ENCODE measurements at places on chromosomes 7 and 10.
A peak's percentile ranks its signal among the peaks of the same experiment; 100 is the strongest.

DNA sequence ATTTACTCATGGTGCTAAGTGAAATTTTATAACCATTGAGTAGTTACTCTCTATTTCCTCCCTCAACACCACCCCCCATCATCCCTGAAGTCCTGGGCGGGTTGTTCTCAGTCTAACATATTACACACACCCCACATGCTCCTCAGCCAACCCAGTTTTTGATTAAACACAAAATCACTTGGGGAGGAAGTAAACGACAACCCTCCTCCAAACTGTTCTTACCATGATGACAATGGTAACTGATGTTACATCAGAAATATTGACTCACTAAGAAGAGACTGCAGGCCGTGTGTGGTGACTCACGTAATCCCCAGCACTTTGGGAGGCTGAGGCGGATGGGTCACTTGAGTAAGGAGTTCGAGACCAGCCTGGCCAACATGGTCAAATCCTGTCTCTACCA lies 44.2 kb downstream of the RAB11FIP2 start:
- DNase-seq = no peak

- DNase-seq = no peak
These were observed 233.9 kb downstream of the WDR37 start for GRCh38 chr10:1290071-1290471.

DNA sequence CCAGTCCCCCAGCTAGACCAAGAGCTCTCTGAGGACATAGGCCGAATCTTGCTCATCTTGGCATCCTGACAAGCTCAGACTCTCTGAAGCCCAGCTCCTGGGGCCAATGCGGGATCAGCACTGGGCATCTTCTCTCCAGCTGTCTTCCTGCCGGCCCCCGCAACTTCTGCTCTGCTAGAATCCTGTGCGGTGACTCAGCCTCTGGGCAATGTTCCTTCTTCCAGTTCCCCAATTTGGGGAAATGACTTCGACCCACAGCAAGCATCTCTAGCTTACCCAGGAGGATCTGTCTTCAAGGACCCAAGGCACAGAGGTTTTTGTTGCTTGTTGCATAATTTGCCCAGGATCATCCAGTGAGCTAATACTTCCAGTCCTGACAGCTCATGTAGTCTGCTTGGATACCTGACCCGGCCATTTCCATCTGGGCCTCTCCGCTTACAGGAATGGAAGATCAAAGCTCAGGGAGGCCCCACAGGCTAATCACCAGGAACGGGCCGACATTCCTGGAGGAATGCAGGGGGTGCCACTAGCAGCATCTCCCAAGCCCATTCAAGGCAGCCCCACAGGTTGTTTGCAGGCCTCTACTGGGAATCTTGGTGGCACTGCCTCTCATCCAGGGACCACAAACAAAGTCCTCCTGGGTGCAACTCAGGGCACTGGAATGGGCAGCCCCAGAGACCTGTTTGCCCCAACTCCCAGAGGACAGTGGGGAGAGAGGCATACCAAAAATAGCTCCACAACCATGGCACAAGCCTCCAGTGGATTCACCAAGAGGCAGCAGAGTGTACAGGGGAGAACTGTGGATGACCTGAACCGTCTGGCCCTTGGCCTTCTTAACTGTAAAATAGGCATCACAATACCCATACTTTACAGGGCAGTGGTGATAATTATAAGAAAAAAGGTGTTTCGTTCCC lies 151.9 kb downstream of the NEURL1 start:
- no peak for DNase-seq

- DNase-seq = no peak
These were observed 24.0 kb upstream of the GPNMB start for GRCh38 chr7:23222439-23223030.

- DNase-seq = no peak
These were observed 235.2 kb downstream of the WDR37 start for GRCh38 chr10:1291178-1292090.

DNA sequence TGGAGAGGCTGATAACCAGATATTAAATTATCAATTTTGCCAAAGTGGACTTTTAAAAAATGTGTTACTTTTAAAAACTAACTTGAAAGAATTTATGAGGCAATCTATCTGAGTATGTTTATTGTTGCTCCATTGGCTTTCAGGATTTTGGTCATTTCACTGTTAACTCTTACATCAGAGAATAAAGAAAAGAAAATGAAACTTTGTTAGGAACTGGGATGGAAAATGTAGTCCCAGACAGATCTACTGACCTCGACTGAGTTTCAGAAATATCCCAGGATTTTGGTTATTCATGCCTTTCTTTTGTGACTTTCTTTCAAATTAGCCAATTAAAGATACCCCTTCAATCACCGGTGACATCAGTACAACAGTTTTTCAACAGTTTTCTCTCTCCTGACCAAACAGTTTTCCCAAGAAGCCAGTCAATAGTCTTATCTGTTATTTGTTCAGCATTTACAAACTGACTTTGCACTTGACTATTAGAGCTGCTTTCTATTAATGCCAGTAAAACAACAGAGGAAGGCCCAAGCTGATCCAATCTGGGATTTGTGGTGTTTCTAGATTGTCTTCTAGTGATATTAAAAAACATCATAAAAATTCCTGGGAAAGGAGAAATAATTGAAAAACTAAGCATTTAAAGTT lies 35.8 kb downstream of the NRBF2 start:
- DNase-seq = peak; percentile 3

GRCh38 chr10:132752378-132752777 lies 33.6 kb downstream of the NKX6-2 start:
- no peak for DNase-seq

- DNase-seq = no peak
These were observed 114.4 kb downstream of the COL13A1 start for GRCh38 chr10:69916118-69916517.

DNA sequence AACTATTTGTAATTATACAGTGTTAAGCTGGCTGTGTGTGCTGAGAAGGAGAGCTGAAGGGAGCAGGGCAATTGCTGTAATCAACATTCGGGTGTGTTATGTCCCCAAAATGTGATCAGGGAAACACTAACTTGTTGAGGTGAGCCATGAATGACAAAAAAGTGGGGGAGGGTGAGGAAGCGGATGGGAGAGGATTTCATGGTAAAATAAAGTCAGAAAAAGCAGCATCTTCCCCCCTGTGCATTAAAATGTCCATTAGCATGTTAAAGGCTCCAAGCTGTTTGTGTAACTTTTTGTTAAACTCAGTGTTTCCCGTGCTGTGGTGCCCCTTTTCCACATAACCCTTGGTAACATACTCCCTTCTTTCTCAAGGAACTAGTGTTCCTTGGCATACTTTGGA lies 84.9 kb downstream of the ARID5B start:
- DNase-seq = no peak

- DNase-seq = no peak
These were observed 342.1 kb upstream of the COBL start for GRCh38 chr7:51658684-51659083.

- DNase-seq = no peak
These were observed 9.4 kb downstream of the ABCB5 start for GRCh38 chr7:20624666-20625385.

- no peak for DNase-seq
These were observed 23.6 kb downstream of the NOBOX start for GRCh38 chr7:144379776-144380384.

DNA sequence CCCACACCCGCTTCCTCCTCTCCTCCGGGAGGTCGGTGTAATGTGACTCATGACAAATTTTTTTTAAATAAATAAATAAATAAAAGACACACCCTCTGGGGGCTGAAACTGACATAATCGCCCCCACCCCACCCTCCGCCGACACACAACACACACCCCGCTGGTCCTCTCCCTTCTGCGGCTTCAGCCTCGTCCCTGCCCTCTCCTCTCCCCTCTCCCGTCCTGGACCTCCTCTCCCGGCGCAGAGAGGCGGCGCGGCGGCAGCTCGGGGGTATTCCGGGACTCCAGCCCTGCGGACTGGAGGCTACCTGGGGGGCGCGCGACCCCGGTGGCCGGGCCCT lies 686 bp downstream of the ABI1 start:
- no peak for DNase-seq

- DNase-seq = no peak
These were observed 2.4 kb upstream of the IRF5 start for GRCh38 chr7:128935342-128935730.

- peak; percentile 79 for DNase-seq
These were observed at the start of gene ITGB1 for GRCh38 chr10:32958085-32959005. Gene ITGB1 (minus strand): TSS chr10:32958230. CDS start chr10:32935558, 22,672 bp downstream.

GRCh38 chr10:97894092-97894491 lies 44.4 kb downstream of the GOLGA7B start:
- DNase-seq = no peak

DNA sequence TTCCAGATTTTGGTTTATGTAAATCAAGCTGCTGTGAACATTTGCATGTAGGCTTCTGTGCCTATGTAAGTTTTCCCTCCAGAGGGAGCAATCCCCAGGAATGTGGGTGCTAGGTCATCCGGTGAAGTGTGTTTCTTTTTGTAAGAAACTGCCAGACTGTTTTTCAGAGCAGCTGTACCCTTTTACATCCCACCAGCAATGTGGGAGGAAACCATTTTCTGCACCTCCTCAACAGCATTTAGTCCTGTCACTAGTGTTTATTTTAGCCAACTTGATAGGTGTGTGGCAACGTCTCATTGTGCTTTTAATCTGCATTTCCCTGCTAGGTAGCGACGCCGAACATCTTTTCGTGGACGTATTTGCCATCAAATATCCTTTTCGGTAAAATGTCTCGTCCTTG lies 395.7 kb upstream of the FOXK1 start:
- DNase-seq = no peak

DNA sequence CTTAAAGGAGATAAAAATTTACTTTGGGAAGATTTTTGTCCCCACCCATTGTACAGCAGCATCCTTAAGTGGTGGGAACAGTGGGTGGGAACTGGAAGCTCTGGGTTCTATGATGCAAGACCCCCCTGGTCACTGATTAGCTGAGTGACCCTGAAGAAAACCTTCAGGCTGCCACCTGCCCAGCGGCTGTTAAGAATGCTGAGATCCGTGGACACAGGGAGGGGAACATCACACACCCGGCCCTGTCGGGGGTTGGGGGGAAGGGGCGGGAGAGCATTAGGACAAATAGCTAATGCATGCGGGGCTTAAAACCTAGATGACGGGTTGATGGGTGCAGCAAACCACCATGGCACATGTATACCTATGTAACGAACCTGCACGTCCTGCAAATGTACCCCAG lies 14.5 kb downstream of the CARD11 start:
- DNase-seq = no peak

DNA sequence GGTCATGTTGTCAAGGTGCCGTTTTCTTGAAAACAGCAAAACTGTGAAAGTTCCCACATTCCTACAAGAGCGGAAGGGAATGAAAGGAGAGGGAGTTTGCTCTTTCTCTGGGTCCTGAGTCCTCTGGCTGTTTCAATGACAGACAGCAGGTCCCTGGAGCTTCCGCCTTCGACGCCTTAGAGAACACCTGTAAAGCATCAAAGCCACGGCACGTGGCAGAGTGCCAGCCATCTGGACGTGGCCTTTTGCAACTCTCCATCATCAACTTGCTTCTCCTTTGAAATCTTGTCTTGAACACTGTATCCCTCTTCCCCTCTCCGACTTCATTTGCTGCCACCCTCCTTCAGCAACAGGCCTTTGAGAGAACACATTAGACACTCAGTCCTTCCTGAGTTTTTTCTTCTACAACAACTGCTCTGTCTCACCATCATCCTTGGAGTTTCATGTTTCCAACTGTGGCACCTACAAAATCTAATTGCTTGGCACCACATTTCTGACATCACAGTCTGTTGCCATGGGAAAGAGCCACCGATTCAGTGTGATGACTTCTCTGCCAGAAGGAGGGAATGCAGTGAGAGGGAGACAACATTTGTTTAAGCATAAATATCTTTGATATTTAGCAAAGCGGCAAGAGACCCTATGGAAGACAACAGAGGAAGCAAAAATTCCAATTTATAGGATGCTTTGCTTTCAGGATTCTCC lies 204.9 kb upstream of the PTER start:
- DNase-seq = no peak

- DNase-seq = no peak
These were observed 6.9 kb downstream of the ITGB1 start for GRCh38 chr10:32951111-32951510.

DNA sequence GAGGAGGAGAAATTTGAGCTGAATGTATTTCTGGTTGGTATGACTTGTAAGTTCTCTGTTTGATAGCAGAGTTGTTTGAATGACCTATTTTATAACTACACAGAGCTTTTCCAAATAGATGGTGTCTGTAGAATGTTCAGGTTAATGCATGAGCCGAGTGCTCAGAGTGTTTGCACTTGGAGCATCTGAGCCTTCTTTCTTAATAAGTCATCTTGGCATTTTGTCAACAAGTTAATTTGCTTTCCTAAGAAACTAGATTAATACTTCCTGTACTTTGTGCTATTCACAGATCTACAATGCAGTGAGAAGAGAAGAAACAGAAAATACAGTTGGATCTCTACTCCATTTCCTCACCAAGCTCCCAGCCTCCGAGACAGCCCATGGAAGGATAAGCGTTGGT lies 138.2 kb downstream of the PLCE1 start:
- no peak for DNase-seq

DNA sequence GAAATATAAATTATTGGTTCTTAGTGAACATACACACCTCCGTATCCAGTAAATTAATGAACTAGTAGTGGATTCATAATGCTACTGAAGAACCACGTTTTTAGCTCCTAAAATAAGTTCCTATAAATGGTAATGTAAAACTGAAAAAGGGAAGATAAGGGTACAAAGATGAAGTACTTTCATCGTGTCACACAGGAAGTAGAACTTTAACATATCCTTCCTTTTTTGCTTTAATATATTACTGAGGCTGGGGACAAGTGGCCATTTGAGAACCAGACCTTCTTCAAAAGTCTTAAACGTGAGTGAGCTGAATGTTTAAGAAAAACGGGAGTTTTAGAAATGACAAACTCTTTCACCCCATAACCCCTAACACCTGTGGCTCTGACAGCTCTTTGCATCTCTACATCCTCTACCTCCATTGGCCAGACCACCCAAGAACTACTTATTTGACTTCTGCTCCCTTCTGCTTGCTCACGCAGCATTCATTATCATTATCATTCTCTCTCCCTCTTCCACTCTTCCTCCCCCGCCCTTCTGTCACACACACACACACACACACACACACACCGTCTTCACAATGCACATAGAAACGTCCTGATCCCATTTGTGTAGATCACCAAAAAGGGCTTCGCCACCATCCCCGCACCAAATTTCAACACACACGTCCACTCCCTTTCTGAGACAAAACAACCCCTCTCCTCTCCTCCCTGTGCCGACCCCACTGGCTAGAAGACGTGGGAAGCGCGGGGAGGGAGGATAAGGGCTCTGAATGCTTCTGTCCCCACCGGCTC lies 677 bp downstream of the SKAP2 start:
- DNase-seq = no peak

GRCh38 chr10:30786131-30786530 lies 156.6 kb upstream of the LYZL2 start:
- no peak for DNase-seq

GRCh38 chr7:100604976-100605911 lies 3.1 kb downstream of the PCOLCE start:
- DNase-seq = no peak

All from LNCaP clone FGC (cell line).